LNCaP clone FGC (cell line): ENCODE measurements at places on chromosomes 12 and 14.

DNA sequence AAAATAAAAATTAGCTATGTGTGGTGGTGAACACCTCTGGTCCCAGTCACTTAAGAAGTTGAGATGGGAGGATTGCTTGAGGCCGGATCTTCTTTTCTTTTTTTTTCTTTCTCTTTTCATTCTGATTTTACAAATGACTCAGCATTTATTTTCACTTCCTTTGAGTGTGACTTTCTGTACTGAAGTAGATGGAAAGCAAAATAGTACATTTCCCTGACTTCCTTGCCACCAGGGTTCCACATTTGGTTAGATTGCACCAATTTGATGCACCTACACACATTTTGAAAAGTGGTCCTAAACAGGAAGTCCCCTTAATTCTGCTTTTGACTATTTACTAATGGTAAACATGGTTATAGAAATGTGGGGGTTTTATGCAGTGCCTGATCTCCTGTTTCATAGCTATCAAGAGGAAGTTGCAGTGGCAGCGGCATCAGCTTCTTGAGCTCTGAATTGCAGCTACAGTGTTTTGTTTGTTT is 13.0 kb upstream of the LEMD3 start:
- DNase-seq: no peak

- DNase-seq: no peak
Measured at GRCh38 chr14:76154539-76155126, 2.9 kb downstream of the GPATCH2L start.

DNA sequence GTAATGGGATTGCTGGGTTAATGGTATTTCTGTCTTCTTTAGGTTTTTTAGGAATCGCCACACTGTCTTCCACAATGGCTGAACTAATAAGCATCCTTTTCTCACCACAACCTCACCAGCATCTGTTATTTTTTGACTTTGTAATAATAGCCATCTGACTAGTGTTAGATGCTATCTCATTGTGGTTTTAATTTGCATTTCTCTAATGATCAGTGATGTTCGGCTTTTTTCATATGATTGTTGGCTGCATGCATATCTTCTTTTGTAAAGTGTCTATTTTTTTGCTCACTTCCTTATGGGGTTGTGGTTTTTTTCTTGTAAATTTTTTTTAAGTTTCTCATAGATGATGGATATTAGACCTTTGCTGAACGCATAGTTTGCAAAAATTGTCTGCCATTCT is 377.9 kb downstream of the GALC start:
- DNase-seq: no peak

DNA sequence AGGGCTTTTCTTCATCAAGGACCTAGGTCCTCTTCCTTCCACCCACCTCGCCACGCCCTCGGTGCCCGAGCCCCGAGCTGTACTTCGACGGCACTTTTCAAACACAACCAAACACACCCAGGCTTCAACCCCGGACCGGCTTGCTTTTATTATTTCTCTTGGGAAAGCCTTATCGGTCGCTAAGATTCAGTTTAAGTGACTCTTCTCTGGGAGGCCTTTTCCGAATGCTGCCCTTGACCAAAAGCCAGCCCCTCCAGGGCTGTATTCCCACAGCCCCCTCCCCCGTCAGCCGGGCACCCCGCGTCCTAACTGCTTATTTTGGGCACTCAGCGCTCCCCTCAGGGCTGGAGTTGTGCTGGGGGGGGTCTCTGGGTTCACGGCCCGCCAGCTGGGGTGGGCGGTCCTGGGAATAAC is 644 bp upstream of the PPP4R4 start:
- no peak for DNase-seq

GRCh38 chr12:106978035-106978800 is 8.7 kb downstream of the MTERF2 start:
- peak; percentile 42 for DNase-seq

DNA sequence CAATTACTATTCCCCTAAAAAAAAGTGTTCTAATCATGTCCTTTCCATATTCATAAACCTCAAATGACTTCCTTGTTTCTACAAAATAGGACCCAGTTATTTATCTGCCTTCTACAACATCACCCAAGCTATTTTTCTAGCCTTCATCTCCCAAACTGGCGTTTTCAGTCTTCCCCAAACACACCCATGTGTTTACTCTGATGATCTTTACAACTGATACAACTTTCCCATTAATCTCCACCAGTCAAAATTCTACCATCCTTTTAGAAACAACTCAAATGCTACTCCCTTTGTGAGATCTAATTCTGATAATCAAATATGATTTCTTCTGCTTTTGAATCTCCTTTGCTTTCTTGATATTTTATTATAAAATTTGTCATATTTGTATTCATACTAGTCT is 114.5 kb downstream of the DUSP6 start:
- DNase-seq: no peak

DNA sequence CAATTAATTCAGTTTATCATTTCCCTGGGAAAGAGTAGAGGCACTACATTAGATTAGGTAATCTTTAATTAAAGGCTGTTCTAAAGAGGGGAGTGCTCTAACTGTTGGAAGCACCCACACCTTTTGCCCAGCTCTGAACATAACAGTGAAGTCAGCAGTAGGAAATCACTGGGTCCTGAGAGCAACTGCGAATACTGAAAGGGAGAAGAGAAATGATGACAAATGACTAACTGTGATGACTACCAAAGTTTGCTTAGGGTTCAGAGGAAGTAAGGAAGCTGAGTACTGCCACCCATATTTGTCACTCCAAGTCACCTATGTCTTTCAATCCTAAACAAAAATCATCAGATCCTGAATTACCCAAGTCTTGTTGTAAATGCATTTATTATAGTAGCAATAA is 140.6 kb downstream of the EPS8 start:
- DNase-seq: no peak

DNA sequence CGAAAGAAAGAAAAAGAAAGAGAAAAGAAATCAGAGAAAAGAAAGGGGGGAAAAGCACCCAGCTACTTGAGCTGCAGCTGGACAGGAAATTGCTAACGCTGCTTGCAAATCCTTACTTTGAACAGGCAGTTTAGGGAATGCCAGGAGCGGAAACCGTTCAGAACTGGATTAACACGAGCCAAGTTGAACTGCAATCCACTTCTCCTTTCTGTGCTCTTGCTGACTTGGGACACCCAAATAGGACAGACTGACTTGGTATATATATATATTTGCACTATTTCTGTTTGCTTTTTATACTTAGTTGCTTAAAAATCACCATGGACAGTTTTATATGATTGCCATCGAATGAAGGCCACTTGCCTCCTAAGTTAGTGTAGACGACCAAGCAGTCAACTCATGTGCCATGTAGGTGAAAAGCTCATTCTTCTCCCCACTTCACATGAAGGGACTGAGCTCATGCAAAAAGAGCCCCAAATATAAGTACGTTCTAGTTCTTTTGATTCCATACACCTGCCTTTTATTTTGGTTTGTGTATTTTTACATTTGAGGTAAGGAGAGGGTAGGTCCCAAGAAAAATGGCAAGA is 5.5 kb downstream of the DUSP6 start:
- DNase-seq: no peak

GRCh38 chr14:89519040-89519439 is 102.0 kb upstream of the FOXN3 start:
- no peak for DNase-seq

DNA sequence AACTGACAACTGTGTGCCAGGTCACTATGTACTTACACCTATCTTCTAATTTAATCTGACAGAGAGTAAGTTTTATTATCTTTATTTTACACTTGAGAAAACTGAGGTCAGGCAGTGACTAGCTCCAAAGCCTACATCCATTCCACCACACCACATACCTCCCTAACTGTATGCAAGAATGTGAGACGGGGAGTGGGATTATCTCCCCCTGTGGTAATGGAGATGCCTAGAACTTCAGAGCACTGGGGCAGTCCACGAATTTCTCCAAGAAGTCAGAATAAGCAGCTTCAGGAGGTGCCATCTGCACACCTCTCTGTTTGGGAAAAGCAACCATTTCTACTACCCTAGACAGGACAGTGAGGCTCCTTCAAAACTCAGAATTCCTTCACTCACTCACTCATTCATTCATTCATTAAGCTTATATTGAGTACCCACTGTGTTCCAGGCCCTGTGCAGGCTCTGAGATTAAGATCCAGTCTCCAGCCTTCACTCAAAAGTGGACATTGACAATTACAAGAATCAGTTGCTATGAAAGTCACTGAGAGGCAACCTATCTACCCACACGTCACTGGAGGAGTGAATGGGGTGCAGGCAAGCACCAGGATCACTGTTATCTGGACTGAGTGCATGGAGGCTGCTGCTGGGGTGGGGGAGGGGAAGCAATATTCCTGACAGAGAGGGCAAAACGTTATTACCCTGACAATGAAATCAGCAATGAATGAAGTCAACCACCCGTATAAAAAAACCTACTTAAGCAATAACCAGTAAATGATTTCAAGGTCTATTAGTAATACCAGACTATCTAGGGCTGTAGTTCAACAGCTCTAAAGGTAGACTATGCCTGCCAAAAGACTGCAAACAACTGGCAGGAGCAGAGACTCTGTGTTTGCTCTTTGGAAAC is 18.0 kb downstream of the SLC7A7 start:
- DNase-seq: peak; percentile 35

DNA sequence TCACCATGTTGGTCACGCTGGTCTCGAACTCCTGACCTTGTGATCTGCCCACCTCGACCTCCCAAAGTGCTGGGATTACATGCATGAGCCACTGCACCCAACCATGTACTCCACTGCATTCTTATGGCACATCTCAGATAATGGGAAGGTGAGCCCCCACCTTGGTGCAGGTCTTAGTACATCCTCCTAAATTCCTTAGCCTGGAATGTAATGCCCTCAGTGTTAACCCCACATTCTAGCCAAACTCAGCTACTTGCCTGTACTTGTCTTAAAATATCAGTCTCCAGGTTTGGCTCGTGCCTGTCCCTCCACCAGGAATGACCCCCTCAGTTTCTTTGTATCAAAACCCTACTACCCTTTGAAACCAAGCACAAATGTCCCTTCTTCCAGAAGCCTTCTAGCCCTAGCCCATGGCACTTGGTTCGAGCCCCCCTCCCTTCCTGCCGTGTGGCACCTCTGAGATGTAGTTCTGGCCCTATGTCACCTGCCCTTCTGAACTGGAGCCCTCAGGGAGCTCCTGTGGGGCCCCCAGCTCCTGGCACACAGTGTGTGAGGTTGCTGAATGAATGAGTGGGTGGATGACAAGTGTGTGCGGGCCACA is 8.4 kb downstream of the KCNH3 start:
- no peak for DNase-seq

- no peak for DNase-seq
Measured at GRCh38 chr14:23653051-23653450, 16.9 kb downstream of the DHRS2 start.

GRCh38 chr12:51471111-51471864 is 46.7 kb downstream of the SLC4A8 start:
- peak; percentile 6 for DNase-seq

DNA sequence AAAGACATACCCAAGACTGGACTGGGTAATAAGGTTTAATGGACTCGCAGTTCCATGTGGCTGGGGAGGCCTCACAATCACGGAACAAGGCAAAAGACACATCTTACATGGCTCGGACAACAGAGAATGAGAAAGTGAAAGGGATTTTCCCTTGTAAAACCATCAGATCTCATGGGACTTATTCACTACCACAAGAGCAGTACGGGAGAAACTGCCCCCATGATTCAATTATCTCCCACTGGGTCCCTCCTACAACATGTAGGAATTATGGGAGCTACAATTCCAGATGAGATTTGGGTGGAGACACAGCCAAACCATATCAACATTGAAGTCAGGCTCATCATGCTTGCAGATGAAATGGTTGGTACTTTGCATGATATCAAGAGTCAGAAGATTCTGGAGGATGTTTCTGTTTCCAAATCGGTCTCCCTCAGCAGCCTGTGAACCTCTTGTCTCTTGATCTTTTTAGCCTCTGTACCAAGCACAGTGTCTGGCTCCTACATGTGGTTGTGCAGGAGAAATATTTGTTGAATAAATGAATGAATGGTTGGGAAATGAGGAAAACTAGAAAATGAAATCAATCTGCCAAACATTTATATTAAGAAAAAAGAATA is 98.6 kb downstream of the VRK1 start:
- no peak for DNase-seq

DNA sequence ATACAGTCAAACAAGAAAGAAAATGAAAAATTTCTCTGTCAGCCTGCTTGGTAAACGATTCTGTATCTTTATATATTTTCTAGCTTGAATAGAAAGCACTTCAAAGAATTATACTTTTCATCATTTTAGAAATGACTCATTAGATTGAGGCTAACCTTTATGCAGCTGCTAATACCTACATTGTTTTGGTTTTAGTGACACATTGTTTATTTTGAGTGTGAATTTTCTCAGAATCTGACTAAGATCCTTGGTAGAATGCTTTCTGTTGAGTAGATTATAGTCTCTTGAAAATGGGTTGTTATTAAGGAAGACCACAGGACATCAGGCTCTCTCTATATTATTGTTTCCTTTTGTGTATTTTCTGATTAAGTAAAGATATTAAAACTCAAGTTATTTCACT is at the start of gene PMCH:
Gene PMCH, minus strand, starts transcription at position 45 of the 400 bp plus-strand sequence. CDS start 63 bp downstream, outside the sequence.
- no peak for DNase-seq

DNA sequence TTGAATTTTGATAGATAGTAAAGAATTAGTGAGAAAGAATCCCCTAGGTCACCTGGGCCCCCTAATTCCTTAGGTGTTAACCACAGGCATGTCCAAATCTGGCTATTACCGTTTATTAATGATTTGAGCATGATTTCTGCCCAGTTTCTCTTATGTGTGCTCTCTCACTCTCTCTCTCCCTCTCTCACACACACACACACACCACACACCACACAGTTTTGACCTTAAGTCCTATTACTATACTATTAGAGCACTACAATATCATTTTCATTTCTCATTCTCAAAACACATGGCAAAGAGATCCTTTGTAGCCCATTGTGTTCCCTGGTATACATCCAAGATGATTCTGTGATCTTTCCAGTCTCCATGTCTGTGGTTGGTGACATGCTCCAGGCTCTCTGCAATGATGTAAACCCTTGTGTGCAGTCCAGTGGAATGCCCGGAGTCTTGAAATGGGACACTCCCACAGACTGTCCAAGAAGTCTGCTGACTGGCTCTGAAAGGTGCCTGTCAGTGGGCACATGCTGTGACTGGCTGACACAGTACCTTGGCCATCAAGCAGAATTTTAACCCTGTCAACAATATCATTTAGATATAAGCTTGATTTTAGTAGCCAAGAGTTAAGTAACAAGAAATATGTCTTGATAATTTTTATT is 96.2 kb downstream of the FIGNL2 start:
- DNase-seq: peak; percentile 28

GRCh38 chr12:53892762-53893395 is 45.8 kb upstream of the HOXC13 start:
- DNase-seq: no peak

GRCh38 chr12:50589650-50590435 is 85.1 kb downstream of the DIP2B start:
- DNase-seq: no peak

GRCh38 chr14:77088645-77089044 is 9.4 kb upstream of the CIPC start:
- no peak for DNase-seq

- no peak for DNase-seq
Measured at GRCh38 chr14:90628825-90629224, 187.4 kb downstream of the TTC7B start.

DNA sequence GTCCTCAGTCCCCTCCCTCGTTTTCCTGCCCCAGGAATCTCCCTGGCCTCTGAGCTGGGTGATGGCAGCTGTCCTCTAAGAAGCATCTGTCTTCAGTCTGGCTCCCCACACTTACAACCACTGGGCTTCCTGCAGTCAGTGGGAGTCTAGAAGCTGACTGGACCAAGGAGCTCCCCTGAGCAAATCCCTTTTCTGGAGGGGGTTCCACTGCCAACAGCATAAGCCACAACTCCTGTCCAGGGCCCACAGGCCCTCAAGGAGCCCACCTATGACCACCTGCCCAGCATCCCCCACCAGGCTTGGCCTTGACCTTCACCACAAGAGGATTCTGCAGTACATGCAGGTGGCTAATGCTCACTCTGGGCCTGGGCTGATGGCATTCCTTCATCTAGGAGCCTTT is 4.1 kb downstream of the RDH16 start:
- DNase-seq: no peak
